Subcutaneous preadipocyte (primary cell): ENCODE measurements at places on chromosomes 4 and X. TPM values are rescaled to one million over a fixed set of nuclear protein-coding genes. Genes with fewer than 3 reads are reported as not detected.

The CTSO gene
- 3.7 and 8.5 TPM in 2 replicates for total RNA-seq

The NAA11 gene
- total RNA-seq = not detected in 2 replicates

The C4orf54 gene
- total RNA-seq = not detected in 2 replicates

The IL13RA2 gene
- total RNA-seq = 171 and 270 TPM in 2 replicates

The FAM200B gene
- 11.3 and 13.6 TPM in 2 replicates for total RNA-seq

The PAGE4 gene
- not detected in 2 replicates for total RNA-seq

The UCP1 gene
- total RNA-seq = not detected in 2 replicates

The TSPAN7 gene
- total RNA-seq = 0.37 TPM in 1 of 2 replicates, not detected in the other

The PDS5A gene
- total RNA-seq = 57.0 and 78.6 TPM in 2 replicates

The CENPVL2 gene
- total RNA-seq = under 0.01 TPM in 1 of 2 replicates, not detected in the other

The FGF13 gene
- under 0.01 and 0.59 TPM in 2 replicates for total RNA-seq

The DGKK gene
- not detected in 2 replicates for total RNA-seq

The VMA21 gene
- total RNA-seq = 63.2 and 85.4 TPM in 2 replicates

The GABRB1 gene
- total RNA-seq = not detected in 2 replicates

The GUCY1B1 gene
- 1.8 and 4.8 TPM in 2 replicates for total RNA-seq

The ATP11C gene
- total RNA-seq = 32.0 and 43.2 TPM in 2 replicates

The SLC25A53 gene
- 7.4 and 9.9 TPM in 2 replicates for total RNA-seq

The HMGN5 gene
- 0.39 and 0.73 TPM in 2 replicates for total RNA-seq

The TRAM1L1 gene
- 0.59 and 1.8 TPM in 2 replicates for total RNA-seq

The KLHL4 gene
- 1.8 and 4.3 TPM in 2 replicates for total RNA-seq

The FHIP1A gene
- under 0.01 TPM in 1 of 2 replicates, not detected in the other for total RNA-seq

The SOD3 gene
- 1.6 and 7.7 TPM in 2 replicates for total RNA-seq

The HSFX4 gene
- total RNA-seq = not detected in 2 replicates

The RXFP1 gene
- 0.98 and 2.6 TPM in 2 replicates for total RNA-seq

The PPARGC1A gene
- 0.59 and 0.73 TPM in 2 replicates for total RNA-seq

The CDX4 gene
- total RNA-seq = not detected in 2 replicates

The MXRA5 gene
- under 0.01 and 0.73 TPM in 2 replicates for total RNA-seq

The AFAP1 gene
- 20.6 and 33.8 TPM in 2 replicates for total RNA-seq

The SHROOM4 gene
- 0.37 and 0.39 TPM in 2 replicates for total RNA-seq
